DMS79 treated with DMSO at 0.1 percent for 48 hours (cell line): ENCODE measurements at places on chromosomes 16 and 17.

DNA sequence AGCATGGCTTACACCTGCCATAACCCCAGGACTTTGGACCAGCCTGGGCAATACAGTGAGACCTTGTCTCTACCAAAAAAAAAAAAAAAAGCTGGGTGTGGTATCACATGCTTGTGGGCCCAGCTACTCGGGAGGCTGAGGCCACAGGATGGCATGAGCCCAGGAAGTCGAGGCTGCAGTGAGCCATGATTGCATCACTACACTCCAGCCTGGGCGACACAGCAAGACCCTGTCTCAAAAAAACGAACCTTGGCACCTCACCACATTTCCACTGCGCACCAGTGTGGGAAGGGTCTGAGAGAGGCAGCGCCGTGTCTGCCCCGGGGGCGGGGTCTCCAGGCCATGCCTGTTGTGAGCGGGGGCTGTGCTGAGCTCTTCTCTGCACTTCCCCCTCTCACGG lies 6.3 kb downstream of the ACSF3 start:
- no peak for DNase-seq

DNA sequence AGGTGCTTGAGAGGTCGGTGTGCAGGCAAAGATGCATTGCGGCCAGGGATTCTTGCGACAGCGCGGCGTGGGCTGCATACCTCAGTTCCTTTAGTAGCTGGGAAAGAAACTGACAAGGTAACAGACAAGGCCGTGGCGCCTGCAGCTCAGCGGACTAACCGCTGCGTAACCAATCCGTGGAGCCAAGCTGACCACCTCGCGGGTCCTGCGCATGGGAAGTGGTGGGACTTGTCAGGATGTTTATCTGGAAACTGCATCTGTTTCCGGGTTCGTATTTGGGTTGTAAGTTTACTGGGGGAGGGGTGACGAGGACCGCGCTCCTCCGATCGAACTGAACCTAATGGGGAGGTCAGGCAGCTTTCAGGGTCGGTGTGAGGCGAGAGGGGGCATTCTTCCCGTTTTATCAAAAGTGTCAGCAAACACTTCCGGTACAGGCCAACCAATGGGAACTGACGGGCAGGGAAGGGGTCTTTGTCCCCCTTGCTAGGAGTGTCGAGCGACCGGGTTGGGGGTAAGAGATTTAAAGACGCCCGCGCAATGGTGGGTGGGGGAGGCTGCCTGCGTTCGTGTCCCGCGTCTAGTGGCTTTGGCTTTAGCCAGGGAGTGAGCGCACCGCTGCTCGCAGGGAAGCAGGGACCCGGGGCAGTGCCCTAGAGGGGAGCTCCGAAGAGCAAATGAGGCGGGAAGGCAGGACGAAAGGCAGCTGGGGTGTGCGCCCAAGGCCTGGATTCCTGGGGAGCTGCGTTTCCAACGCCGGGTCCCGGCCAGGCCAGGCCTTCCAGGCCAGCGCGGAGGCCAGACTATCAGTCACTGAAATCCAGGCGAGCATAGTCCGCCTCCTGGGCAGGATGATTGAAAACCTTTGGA lies 7.0 kb downstream of the IRX6 start:
- DNase-seq, result no peak

DNA sequence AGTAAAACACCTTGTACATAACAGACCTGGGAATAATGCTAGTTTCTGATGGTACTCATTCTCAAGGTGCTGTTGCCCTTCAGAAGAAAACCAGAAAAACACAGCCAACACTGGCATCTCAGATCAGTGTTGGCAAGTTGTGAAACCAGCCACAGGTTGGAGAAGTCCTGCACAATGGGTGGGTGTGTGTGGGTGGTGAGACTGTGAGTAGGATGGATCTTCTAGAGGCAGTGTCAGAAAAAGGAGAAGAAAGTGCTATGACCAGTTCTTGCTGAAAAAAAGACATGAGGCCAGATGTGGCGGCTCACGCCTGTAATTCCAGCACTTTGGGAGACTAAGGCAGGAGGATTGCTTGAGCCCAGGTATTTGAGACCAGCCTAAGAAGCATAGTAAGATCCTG lies 35.2 kb upstream of the SMIM36 start:
- no peak for DNase-seq

DNA sequence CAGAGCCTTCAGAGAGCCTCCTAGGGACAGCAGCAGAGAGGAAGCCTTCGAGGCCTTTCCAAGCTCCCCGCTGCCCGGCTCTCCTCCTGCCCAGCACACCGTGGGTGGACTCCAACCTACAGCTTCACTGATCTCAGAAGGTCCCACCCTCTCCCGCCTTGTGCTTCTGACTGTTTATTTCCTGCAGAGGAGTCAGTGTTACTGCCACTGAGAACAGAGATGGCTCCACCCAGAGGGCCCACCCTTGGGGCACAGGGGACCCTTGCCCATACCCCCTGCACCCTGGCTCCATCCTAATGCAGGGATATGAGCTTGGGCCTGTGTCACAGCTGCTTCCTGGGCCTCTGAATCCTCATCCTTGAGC lies 52.8 kb upstream of the TOB1 start:
- peak; percentile 12 for DNase-seq

DNA sequence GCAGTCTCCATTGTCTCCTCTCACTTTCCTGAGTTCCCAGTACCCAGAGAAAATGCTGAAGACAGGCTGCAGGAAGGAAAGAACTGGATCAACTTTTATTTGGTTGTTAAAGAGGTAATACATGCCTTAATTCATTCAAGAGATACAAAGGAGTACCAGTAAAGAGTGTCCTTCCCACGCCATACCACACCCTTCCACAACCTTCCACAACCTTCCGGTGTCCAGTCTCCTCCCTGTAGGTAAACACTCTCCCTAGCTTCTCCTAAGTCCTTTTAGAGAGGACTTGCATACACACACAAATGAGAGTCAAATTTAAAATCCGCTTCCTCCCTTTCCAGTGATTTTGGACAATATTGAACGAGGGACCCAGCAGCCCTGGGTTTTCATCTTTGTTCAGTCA lies 2.8 kb upstream of the CA7 start:
- DNase-seq, result no peak
